AG04449 (cell line): ENCODE measurements at places on chromosomes 1 and 21.

GRCh38 chr1:32486463-32487113 is 21.7 kb downstream of the ZBTB8B start:
- no peak for DNase-seq

- no peak for DNase-seq
These were observed 1.9 kb downstream of the TMEM53 start for GRCh38 chr1:44672254-44672955.

GRCh38 chr1:203528976-203529835 is 35.3 kb downstream of the OPTC start:
- DNase-seq = no peak

DNA sequence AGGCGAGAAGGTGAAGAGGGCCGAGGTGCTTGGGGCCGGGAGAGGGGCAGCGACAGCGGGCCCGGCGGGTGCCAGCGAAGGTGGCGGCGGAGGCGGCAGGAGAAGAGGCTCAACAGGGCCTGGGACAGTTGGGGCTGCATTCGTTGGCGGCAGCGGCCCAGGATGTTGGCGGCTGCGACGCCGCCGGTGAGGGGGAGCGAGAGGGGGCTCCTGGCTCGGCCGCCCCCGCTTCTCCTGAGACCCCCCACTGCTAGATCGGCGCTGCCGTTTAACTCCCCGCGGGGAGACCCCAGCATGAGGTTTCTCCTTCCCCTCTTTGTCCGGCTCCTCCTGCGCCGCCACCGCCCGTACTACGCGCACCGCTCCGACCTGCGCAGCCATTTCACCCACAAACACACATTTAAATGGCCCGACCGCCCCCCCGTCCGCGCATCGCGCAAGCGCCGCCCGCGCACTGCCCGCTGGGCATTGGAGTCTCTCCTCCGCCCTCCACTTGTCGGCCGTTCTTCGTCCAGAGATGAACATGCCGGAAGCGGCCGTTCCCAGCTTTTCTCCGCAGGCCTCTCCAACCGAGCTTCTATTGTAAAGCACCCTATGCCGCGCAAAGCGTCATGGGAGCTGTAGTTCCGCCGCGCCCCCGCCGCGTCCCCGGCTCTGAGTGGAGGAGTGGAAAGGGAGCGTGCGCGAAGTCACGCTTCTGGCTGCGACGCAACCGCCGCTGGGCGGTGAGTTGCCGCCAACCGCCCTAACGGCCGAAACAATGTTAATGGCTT is at the start of gene RSBN1:
RSBN1 (minus strand) TSS at position 589 of the 773 bp plus-strand sequence; CDS start at position 525, 64 bp downstream.
- peak; percentile 96 for DNase-seq

DNA sequence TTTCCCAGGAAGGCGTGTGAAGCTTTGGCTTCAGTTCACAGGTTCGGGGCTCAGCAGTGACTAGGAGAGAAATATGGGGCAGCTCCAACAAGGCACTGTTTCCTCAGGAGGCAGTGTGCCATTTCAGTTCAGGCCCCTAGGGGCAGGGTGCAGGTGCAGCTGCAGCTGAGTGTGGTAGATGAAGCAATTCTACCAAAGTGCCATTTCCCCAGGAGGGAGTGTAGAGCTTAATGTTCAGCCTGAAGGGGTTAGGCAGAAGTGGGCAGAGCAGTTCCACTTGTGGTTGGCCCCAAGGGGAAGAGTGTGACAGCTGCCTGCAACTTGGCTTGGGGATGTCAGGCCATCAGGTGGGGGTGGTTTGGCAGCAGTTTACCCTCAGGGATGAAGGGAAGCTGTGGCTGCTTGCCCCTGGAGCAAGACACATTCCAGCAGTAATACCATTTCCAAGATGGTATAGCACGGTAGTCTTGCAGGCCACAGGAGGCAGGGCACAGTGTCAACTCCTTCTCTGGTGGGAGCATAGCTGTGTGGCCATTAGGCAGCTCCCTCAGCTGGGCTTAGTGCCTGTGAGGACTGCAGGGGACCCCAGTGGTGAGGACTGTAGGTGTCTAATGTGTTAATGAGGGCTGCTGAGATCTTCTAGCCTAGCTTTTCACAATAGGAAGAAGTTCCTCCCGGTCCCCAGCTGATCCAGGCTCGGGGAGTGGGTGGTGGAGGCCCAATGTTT is 34.7 kb downstream of the RGSL1 start:
- DNase-seq = no peak

DNA sequence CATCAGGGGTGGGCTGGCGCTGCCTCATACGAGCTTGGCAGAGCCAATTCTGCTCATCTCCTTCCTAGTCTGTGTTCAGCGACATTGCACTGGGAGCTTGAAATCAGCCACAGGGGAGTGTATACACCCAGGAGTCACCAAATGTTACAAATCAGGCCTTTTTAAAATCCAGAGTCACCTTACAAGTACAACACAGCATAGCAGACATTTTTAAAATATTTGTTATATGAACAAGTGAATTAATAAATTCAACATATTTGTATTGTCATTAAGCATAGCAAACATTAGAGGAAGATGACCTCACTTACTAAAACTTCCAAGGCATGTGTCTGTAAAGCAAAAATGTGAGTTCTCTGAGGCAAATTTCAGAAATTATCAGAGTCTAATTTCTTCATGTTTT is 210.0 kb downstream of the HLX start:
- DNase-seq = no peak

- DNase-seq = no peak
These were observed 688.5 kb downstream of the MATN1 start for GRCh38 chr1:30034627-30035521.

DNA sequence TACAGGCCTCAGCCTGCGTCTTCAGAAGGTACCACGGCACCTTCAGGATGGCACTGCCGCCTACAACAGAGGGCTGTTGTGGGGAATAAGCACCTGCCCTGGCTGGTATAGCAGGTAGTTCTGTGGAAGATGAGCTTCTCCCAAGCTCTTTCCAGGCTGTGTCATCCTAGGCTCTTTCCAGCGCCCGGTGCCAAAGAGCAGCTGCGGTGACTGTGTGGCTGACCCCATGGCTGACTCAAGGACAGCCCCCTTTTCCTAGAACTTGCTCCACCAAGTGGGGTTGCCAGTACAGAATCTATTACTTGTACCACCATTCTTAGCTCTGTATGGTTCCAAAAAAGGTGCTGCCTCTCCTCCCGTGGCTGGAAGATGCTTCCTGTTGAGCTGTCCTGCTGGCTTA is 21.9 kb upstream of the EVA1B start:
- DNase-seq = no peak

DNA sequence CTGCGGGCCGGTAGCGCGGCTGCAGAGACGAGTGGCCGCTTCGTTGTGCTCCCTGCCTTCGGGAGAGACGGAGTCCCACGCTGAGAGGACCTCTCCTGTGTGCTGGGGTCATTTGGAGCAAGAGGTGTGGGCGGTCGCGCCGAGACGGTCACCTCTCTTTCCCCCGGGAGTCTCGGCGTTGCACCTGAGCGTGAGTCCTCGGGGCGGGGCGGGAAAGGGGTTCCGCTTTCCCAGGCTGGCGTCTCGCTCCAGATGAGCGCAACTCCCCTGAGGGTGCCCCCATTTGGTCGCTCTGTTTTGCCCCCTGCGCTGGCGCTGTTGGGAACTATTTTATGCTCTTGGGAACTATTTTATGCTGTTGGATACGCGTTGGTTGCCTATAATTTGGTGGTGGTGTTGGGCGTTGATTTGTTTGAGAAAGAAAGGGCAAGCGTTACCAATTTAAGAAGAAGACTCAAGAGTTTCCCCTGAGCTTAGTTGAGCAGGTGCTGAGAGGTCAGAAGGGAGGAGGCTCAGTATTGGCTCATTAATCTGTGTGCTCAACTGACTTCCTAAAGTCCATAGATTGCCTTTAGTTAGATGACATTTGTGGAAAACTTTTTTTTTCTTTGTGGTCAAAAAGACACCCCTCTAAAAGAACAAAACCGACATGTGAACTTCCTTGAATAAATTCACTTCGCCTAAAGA is 683 bp downstream of the LRRC8B start:
- no peak for DNase-seq

DNA sequence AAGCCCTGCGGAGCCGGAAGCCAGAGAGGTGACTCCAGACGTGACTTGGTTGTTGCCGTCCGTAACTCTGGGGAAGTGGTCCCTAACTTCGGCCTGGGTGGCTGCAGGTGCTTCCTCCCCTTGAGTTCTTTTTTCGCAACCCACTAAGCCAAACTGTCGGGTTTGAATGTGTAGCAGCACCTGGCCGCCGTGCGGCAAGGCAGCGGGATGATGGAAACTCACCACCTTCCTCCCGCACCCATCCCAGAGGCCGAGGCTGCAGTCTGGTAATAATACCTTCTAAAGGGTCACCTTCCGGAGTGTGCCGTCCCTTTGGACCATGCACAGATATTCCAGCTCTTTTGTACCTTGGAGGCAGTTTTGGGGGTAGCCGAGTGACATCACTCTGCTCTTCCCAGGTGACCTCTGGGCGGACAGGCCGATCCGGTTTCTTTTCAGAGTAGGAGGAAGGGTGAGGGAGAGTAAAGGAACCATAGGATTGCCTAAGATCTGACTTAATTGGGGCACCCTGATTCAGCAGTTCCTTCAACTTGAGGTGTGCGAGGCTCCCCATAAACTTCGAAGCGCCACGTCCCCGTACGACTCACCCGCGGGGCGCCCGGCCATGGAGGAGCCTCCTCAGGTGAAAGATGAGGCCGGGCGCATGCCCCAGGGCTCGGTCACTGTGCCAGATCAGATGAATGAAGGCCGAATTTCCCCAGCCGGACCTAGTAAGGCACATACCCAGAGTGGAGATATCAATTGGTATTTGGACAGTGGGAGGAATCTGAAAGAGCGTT is 1.0 kb downstream of the KCNK1 start:
- DNase-seq = no peak

- no peak for DNase-seq
These were observed 5.6 kb upstream of the PTCH2 start for GRCh38 chr1:44848456-44849181.

GRCh38 chr1:203439131-203439730 is 36.4 kb upstream of the PRELP start:
- DNase-seq = no peak

DNA sequence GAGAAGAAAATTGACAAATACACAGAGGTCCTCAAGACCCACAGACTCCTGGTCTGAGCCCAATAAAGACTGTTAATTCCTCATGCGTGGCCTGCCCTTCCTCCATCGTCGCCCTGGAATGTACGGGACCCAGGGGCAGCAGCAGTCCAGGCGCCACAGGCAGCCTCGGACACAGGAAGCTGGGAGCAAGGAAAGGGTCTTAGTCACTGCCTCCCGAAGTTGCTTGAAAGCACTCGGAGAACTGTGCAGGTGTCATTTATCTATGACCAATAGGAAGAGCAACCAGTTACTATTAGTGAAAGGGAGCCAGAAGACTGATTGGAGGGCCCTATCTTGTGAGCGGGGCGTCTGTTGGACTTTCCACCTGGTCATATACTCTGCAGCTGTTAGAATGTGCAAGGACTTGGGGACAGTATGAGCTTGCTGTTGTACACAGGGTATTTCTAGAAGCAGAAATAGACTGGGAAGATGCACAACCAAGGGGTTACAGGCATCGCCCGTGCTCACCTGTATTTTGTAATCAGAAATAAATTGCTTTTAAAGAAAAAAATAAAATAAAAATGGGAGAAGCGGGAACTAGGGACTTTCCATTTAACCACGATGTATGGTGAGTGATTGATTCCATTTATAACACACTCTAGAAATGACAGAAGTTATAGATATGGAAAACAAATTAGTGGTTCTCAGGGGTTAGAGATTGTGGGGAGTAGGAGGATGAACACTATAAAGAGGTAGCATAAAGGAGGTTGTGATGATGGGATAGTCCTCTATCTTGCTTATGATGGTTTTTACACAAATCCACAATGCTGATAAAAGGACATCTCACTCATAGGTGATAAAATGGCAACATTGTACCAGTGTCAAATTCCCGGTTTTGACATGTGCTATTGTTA is 244.7 kb downstream of the MRPL39 start:
- DNase-seq = no peak

- no peak for DNase-seq
These were observed 20.1 kb upstream of the HPCAL4 start for GRCh38 chr1:39711104-39711965.

GRCh38 chr1:65953170-65953569 is 160.5 kb downstream of the PDE4B start:
- no peak for DNase-seq

GRCh38 chr1:225446595-225446960 is 18.7 kb upstream of the LBR start:
- no peak for DNase-seq

DNA sequence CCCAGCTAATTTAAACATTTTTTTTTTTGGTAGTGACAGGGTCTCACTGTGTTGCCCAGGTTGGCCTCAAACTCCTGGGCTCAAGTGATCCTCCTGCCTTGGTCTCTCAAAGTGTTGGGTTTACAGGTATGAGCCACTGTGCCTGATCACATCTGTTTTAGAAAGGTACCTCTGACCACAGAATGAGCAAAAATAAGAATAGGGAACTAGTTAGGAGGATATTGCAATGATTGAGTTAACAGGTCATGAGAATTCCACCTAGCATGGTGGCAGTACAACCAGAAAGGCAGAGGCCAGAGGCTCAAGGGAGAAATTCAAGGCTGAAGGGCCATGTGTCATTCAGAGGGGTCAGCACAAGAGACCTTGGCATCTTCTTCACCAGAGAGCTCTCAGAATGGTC is 49.6 kb downstream of the ELAPOR1 start:
- no peak for DNase-seq

DNA sequence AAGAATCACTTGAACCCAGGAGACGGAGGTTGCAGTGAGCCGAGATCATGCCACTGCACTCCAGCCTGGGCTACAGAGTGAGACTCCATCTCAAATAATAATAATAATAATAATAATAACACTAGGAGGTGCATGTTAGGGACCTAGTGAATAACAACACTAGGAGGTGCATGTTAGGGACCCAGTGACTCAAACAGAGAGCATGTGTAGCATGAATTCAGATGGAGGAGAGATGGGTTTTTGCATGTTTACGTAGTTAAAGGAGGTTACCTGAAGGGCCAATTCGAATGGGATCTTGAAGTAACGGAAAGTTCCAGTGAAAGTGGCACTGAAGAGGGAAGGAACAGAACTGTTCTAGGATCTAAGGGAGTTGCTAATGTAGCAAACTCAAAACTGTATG is 7.1 kb upstream of the KCNK1 start:
- DNase-seq = no peak

GRCh38 chr1:7703321-7704213 is 67.5 kb upstream of the VAMP3 start:
- no peak for DNase-seq

- DNase-seq = no peak
These were observed 557 bp downstream of the EMC1 start for GRCh38 chr1:19250629-19251304.

DNA sequence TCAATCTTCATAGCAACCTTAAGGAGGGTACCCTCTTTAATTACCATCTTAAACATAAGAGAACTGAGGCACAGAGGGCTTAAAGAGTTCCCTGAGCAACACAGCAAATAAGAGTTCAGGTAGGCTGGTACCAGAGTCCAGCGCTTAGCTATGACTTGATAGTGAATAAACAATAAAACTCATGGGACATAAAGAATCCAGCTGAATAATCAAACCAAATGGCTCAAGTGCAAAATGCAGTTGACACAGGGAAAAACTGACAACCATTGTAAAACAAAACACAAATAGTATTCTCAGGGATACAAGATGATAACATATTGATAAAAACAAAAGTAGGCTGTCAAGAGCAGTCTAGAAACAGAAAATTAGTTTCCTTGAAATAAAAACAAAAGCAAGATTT is 176.9 kb upstream of the HMGB4 start:
- DNase-seq = no peak

GRCh38 chr1:5950201-5950895 is 41.9 kb downstream of the NPHP4 start:
- no peak for DNase-seq
